ENCODE measurements at places on chromosomes 11 and 22. TPM values are rescaled to one million over a fixed set of nuclear protein-coding genes. Genes with fewer than 3 reads are reported as not detected.

DNA sequence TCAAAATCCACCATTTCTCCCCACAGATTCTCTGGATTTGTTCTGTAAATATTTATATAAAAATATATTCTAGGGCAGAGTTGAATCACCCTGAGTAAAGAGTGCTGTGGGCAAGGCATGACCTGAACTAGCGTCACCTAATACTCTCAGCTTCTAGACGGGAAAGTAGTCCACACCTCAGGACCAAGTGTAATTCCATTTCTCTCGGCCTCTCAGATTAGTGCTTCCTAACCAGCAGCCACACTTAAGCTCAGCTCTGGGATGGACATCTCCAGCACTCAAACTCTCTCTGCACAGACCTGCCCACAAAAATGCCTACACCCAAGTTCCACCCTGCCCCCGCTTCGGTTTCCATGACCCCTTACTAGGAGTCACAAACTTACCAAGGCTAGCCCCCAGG, 5.3 kb downstream of the SPTBN2 start:
- peak; percentile 55 for DNase-seq

- peak; percentile 69 for DNase-seq
Measured at GRCh38 chr11:75536786-75537641, 11.3 kb upstream of the GDPD5 start.

OR8A1 gene
- total RNA-seq: not detected

DNA sequence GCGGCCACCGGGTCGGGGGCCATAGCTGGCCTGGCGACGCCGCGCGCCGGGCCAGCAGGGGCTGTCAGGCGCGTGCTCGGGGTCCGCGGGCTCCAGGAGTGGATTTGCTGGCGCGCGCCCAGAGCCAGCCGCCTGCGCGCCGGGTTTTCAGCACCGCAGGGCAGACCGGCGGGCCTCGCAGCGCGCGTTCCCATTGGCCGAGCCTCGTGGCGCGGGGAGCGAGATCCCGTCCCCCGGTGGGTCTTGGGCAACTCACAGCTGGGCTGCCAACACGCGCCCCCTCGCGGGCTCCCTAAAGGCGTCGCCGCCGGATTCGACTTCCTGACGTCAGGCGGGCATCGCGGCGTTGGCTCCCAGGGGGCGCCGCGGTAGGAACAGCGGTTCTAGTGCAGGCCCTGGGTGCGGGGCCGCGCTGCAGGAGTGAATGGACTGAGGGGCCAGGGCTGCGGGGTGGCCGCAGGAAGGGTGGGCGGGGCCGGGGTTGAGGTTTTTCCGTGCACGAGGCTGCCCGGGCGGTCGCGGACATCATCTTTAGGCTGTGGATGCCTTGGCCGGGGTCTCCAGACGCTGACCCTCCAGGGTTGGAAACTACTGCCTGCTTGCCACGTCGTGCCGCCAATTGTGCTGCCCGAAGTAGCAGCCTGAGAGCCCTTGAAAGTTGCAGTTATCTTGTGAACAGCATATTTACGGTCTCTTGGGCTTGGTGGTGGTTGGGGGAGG, at the start of gene FADS1:
TSS of gene FADS1 (minus strand) at position 268 of the 720 bp plus-strand sequence. CDS start at position 194, 74 bp downstream.
- no peak for DNase-seq

GRCh38 chr22:30288419-30289140, 725 bp downstream of the CASTOR1 start:
- no peak for DNase-seq

EXPH5 gene
- total RNA-seq: 10.6 TPM

- peak; percentile 90 for DNase-seq
Measured at GRCh38 chr11:47248664-47249377, at the start of gene ACP2. ACP2 (minus strand) TSS chr11:47248814; CDS start chr11:47248789, 25 bp downstream.

- DNase-seq: no peak
Measured at GRCh38 chr22:48474881-48475280, 1352.8 kb downstream of the BRD1 start.

DNA sequence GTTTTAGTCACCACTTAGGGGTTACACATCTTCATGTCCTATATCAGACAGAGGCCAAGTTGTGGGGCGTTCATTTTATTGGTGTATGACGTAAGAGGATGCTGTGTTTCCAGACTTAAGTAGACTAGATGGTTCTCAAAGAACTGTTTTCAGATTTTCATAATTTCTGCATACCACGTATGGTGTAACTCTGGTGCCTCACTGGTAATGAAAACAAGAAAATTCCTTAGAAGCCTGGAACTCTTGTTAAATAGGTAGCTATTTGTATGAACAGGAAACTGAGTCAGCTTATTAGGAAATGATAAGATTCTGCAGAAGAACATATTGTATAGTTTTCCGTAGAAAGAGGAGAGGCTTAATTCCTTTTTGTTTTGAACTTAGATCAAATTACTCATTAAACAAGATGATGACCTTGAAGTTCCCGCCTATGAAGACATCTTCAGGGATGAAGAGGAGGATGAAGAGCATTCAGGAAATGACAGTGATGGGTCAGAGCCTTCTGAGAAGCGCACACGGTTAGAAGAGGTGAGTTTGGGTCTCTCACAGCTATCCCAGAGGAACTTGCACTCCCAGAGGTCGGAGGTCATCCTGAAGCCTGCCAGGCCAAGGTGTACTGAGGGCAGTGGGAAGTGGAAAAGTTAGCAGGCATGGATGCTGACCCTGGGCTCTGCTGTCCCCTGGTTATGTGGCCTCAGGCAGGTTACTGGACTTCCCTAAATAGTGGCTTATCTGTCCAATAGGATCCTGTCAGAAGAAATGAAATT, 3.9 kb downstream of the CDC45 start:
- DNase-seq: no peak

GRCh38 chr11:19628018-19628417, 84.6 kb upstream of the NAV2 start:
- no peak for DNase-seq

OR5AL1 gene
- not detected for total RNA-seq

GRCh38 chr22:45240104-45240809, 437 bp downstream of the KIAA0930 start:
- no peak for DNase-seq

PRG3 gene
- total RNA-seq: not detected

ZP1 gene
- not detected for total RNA-seq

CDK2AP2 gene
- 99.2 TPM for total RNA-seq

DNA sequence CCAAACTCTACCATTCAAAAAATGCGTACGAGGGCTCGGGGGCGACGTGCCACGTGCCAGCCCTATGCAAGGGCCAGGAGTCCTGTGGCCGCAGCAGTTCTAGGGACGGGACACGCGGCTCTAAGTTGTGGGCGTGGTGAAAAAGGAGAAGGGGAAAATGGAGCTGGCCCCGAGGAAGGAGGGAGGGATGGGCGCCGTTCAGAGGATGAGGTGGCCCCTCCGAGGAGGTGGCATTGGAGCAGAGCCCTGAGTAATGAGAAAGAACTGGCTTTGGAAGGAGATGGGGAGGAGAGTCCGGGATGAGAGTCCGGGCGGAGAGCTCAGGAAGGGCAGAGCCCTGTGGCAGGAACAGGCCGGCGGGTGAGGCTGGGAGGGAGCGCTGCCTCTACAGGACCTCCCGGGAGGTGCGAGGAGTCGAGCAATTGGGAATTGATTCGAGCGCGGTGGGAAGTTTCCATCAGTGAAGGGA, 21.0 kb downstream of the OTUB1 start:
- DNase-seq: peak; percentile 49

ANO5 gene
- total RNA-seq: not detected

GRCh38 chr11:28447226-28447625, 339.0 kb downstream of the METTL15 start:
- DNase-seq: no peak

TRPM5 gene
- 1.7 TPM for total RNA-seq

GRCh38 chr11:82959987-82960778, 58.6 kb downstream of the DDIAS start:
- DNase-seq: no peak

SPDYC gene
- not detected for total RNA-seq

P4HA3 gene
- not detected for total RNA-seq

SLC22A6 gene
- total RNA-seq: not detected

DNA sequence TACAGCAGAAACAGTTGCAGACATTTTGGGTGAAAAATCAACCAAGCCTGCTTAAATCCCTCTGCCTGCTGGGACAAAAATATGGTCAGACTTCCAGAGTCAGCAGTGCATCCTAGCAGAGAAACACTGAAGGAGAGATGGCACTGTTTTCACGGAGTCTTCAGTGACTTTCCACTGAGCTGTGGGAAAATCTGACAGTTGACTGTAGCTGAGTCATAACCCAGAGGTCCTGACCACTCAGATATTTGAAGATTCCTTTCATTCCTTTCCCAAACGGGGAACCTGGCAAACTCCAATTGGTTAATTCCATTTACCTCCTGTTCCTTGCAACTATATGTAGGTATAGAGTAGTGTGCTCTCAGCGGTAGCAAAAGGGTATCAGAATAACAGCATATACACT, 20.9 kb upstream of the UPB1 start:
- no peak for DNase-seq

OR52N4 gene
- not detected for total RNA-seq

CTNND1 gene
- 185 TPM for total RNA-seq

ELFN2 gene
- total RNA-seq: 0.03 TPM

DNA sequence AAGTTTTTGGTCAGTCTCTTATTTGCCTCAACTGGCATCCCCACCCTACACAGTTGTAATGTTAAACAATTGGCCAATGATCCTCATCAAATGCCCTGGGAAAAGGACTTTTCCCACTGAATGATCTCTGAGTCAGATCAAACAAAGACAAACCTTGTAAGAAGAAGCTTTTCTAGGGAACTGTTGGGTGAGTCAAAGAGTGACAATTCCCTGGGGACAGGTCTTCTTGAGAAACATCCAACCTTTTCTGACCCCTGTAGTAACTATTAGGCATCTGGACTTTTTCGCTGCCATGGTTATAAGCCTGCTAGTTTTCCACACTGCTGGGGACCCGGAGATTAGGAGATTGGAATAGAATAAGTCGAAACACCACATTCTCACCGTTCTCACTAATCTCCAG, 789.8 kb upstream of the API5 start:
- DNase-seq: no peak

NXPE4 gene
- total RNA-seq: not detected

HBE1 gene
- total RNA-seq: not detected

DNA sequence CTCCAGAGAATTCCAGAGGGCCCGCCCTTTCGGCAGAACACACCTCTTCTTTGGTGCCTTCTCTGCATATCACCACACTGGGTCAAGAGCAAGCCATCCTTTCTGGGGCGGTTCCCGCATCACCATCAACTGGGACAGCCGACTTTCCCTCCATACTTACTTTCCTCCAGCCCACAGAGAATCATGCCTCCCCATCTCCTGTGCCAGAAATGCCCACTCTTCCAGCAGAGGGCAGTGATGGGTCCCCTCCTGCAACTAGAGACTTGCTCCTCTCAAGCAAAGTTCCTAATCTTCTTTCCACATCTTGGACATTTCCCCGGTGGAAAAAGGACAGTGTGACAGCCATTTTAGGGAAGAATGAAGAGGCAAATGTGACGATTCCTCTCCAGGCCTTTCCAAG, 157.7 kb downstream of the C11orf91 start:
- DNase-seq: peak; percentile 79

MYOD1 gene
- total RNA-seq: not detected

DNA sequence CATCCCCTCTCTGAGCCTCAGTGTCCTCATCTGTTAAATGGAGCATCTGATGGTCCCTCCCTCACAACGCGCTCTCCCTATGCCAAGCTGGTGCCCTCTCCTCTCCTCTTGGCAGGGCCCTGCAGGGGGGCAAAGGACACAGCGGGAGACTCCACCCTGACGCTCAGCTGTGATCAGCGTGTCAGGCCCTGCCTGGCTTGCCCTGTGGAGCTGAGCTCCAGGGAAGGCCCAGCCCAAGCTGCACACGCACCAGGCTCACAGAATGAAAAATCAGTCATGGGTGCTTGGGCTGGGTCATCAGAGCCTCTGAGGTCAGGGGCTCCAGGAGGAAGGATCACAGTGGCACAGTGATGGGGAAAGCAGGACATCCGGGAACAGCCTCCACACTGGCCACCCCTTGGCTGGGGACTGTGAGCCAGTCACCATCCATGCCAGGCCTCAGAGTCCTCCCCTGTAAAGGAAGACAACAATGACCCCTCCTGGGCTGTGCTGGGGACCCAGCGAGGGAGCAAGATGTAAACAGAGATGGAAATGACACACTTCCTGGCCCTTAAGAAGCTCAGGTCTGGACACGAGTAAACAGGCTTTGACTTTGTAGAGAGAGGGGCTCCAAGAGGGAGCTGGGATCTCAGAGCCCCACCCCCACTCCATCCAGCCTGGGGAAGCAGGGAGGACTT, 36.6 kb downstream of the RPL3 start:
- DNase-seq: no peak

- peak; percentile 86 for DNase-seq
Measured at GRCh38 chr11:48172818-48173609, 43.6 kb upstream of the OR4B1 start.

DAGLA gene
- 9.2 TPM for total RNA-seq

SUSD2 gene
- total RNA-seq: 1.2 TPM

Measured in HT-29 (cell line).